Naive thymus-derived CD4-positive, alpha-beta T cell (primary cell): ENCODE measurements at places on chromosomes 12 and 14. TPM values are rescaled to one million over a fixed set of nuclear protein-coding genes. Genes with fewer than 3 reads are reported as not detected.

KLRB1 gene
- 2.1 TPM for total RNA-seq

ANO4 gene
- not detected for total RNA-seq

DNA sequence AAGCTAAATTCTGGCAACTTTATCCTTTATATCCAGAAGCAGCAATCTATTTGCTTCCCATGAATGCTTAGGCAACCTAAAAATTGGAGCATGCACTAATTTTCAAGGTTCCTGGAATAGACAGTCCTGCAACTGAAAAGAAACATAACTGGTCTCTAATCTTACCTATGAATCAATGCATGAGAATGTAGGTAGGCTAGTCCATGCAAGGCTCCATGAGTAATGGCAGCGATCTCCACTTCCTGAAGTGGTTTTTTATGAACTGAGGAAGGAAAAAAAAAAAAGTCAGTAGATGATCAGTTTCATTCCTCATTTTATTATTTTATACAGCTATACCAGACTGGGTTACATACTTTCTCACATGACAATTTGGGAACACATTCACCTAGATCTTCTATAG, 102.0 kb downstream of the PEBP1 start:
- no peak overlapping the region for H3K27ac ChIP-seq
- DNase-seq, result no peak
- H3K36me3 ChIP-seq, result peaks cover 7% of the 10 kb centered on the region
- no peaks in the 10 kb centered on the region for H3K4me1 ChIP-seq
- no peak overlapping the region for H3K4me3 ChIP-seq

- no peaks in the 10 kb centered on the region for H3K36me3 ChIP-seq
- H3K27me3 ChIP-seq, result no peaks in the 10 kb centered on the region
- H3K27ac ChIP-seq, result no peak overlapping the region
- H3K4me1 ChIP-seq, result no peaks in the 10 kb centered on the region
- DNase-seq, result no peak
- no peak overlapping the region for H3K4me3 ChIP-seq
Measured at GRCh38 chr12:77766224-77766623, 64.5 kb upstream of the NAV3 start.

DNA sequence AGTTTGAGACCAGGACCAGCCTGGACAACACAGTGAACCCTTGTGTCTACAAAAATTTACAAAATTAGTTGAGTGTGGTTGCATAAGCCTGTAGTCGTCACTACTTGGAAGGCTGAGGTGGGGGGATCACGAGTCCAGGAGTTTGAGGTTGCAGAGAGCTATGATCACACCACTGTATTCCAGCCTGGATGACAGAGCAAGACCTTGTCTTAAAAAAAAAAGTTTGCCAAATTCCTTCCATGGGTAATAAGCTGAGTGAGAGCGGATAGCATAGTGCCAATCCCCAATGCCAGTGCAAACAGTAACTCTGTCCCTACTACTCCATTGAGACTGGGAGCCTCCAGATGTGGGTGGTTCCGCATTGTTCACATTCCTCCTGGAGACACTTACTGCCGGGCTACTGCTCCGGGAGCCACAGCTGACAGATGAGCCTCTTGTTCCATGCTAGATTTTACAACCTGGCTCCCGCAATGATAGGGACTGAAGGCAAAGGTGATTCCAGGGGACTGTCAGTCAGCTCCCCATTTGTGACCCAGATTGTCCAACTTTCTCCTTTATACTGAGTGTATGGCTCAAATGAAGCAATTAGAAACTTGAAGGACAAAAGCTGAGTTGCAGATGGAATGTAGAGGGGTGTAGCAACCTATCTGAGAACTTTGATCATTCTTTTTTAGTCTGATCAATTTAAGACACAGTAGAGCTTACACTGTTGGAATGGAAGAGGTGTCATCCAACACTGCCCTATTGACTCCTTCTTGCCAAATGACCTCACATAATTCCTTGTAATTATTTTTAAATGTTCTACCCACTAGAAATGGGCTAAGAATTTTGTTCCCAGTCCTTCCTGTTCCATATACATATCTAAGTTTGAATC, 13.4 kb upstream of the FRMD6 start:
- no peak for DNase-seq
- H3K27me3 ChIP-seq, result peaks cover 5% of the 10 kb centered on the region
- H3K27ac ChIP-seq, result no peak overlapping the region
- H3K4me3 ChIP-seq, result no peak overlapping the region
- no peaks in the 10 kb centered on the region for H3K36me3 ChIP-seq
- no peaks in the 10 kb centered on the region for H3K4me1 ChIP-seq

DNA sequence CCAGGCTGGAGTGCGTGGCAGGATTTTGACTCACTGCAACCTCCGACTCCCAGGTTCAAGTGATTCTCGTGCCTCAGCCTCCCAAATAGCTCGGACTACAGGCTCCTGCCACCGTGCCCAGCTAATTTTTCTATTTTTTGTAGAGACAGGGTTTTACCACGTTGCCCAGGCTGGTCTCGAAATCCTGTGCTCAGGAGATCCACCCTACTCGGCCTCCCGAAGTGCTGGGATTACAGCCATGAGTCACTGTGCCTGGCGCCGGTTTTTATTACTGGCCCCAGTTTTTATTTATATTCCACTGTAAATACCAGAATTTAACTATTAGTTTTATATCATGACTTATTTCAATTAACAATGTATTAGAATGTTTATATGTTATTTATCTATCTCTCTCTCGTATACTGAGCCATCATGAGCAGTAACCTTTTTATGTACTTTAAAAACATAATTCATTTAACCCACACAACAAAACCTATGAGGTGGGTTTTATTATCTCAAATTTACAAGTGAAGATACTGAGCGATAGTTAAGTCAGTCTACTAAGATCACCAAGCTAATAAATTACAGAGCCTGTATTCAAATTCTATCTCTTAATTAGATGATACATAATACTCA, 47.8 kb downstream of the HECTD1 start:
- no peak for DNase-seq
- H3K4me3 ChIP-seq, result no peak overlapping the region
- no peaks in the 10 kb centered on the region for H3K4me1 ChIP-seq
- H3K36me3 ChIP-seq, result no peaks in the 10 kb centered on the region

DNA sequence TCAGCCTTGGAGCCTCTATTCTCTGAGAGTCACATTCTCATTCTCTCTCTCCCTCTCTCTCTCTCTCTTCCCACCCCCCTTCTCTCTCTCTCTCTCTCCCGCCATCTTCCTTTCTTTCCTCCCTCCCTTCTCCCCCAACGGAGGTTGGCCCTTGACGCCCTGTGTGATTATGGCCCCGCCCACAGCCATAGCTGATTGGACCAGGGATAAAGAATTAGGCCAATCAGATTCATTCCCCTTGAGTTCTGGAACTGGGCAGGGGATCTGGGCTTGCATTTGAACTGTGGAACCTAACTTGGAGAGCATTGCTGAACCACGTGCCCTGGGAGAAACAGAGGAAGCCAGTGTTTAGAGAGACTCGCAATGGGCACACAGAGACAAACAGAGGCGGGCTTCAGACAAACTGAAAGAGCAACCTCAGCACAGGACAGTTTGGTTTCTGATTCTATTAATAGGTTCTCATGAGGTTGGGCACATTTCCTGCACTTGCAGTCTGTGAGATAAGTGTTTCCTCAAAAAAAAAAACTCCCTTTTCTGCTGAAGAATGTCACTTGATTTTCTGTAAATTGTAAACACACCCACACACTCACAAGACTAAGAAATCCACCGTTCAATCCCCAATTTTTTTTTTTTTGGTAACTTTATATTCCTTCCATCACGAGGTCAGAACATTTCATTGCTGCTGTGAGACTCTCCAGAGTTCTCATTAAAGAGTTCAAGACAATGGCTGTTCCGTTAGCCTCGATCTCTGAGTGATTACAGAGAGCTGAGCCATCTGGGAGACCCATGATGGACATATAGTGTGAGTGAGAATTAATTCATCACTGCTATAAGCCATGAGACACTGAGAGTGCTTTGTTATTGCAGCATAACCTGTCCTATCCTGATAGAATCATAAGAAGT, 3.5 kb upstream of the P2RX7 start:
- H3K4me1 ChIP-seq, result peaks cover 34% of the 10 kb centered on the region
- peak overlapping the region; percentile 64 for H3K27ac ChIP-seq
- H3K36me3 ChIP-seq, result no peaks in the 10 kb centered on the region
- DNase-seq, result peak; percentile 82

DNA sequence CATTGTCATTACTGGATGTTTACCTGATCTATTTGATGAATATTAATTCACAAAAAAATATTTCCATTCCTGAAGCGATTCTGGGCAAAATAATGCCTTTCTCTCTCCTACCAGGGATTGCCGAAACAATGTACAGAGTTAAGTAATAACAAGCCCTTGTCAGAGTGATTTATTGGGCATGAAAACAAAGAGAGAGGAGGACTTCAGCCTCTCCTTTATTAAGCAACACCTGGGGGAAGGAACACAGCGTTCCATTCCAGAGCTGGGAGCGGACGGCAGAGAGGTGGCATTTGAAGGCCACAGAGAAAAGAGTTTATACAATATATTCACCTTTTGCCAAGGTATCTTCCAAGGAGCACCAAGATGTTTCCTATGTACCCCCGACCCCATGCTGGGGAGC, 165.8 kb downstream of the KSR2 start:
- DNase-seq, result no peak
- no peaks in the 10 kb centered on the region for H3K27me3 ChIP-seq
- no peaks in the 10 kb centered on the region for H3K36me3 ChIP-seq
- no peak overlapping the region for H3K27ac ChIP-seq
- no peak overlapping the region for H3K4me3 ChIP-seq

SDR9C7 gene
- total RNA-seq, result not detected

DNA sequence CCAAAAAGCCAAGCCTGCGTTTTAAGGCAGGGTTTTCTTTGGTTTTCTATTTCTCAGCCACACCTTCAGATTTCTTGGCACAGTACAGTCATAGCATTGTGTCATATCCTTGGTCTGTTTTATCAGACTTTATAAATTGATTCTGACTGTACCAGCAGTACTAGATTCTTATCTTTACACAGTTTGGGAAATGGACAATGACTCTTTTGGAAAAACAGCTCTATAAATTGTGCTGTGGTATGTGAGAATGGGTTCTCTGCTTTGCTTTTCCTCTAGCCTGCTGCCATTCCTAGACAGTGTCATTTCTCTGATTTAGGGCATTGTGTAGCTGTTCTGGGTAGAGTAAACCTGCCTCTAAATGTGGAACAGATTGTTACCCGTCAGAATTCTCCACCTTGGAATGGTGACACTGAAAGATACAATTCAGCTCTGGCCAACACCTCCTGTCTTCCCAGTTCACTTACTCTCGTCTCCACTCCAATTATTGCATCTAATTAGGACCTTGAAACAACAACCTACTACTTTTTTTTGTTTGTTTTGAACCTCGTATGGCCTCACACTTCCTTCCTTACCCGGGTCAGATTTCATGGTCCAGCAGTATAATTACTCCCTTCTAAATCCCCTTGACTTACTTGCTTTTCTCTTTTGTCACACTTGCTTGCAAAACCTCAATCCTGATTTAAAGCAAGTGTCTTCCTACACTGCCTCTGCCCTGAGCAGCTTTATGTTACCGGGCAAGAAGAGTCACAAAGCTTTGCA, 226.3 kb downstream of the ERC1 start:
- no peaks in the 10 kb centered on the region for H3K36me3 ChIP-seq
- H3K4me3 ChIP-seq, result no peak overlapping the region
- H3K4me1 ChIP-seq, result no peaks in the 10 kb centered on the region
- H3K27me3 ChIP-seq, result no peaks in the 10 kb centered on the region
